ENCODE measurements at places on chromosomes 7 and 10.

DNA sequence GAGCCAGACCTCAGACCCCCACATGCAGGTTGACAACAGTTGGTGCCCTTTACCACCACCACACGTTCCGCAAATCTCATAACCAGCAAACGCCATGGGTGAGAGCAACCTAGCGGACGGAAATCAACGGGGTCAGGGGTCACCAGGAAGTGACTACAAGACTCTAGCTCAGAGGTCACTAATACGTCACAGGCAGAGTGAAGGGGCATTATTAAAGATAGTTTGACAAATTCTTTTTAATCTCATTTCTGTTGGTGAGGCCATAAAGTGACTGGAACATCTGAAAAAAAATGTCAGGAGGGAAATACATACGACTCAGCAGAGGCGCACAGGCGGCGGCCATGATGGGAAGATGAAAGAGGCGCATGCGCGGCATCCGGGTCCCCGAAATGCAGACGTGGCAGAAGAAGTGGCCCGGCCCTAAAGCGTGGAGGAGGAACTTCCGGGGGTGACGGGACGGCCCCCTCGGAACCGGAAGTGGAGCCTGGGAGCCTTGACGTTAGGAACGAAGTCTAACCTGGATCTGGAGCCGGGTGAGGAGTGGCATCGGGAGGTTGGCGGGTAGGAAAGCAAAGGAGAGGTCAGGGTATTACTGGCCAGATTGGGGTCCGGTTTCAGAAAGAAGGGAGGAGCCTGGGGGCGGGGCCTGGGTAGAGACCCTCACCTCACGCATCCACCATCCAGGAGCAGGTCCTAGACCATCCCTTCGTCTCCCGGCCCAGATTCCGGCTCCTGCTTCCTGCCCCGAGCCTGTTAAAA, at the start of gene SEC24C:
TSS of gene SEC24C (plus strand) at position 468 of the 759 bp plus-strand sequence. CDS start 2,461 bp downstream, outside the sequence.
- DNase-seq: peak; percentile 96

GRCh38 chr10:69246581-69247312, 26.6 kb downstream of the HKDC1 start:
- DNase-seq: no peak

GRCh38 chr10:103476046-103476768, 2.8 kb downstream of the CALHM3 start:
- no peak for DNase-seq

GRCh38 chr10:28910956-28911355, 233.6 kb downstream of the BAMBI start:
- DNase-seq: no peak

- DNase-seq: no peak
Observed at GRCh38 chr7:142813226-142813625, 41.6 kb upstream of the EPHB6 start.

- DNase-seq: no peak
Observed at GRCh38 chr10:85578860-85579259, 787.7 kb downstream of the GRID1 start.

DNA sequence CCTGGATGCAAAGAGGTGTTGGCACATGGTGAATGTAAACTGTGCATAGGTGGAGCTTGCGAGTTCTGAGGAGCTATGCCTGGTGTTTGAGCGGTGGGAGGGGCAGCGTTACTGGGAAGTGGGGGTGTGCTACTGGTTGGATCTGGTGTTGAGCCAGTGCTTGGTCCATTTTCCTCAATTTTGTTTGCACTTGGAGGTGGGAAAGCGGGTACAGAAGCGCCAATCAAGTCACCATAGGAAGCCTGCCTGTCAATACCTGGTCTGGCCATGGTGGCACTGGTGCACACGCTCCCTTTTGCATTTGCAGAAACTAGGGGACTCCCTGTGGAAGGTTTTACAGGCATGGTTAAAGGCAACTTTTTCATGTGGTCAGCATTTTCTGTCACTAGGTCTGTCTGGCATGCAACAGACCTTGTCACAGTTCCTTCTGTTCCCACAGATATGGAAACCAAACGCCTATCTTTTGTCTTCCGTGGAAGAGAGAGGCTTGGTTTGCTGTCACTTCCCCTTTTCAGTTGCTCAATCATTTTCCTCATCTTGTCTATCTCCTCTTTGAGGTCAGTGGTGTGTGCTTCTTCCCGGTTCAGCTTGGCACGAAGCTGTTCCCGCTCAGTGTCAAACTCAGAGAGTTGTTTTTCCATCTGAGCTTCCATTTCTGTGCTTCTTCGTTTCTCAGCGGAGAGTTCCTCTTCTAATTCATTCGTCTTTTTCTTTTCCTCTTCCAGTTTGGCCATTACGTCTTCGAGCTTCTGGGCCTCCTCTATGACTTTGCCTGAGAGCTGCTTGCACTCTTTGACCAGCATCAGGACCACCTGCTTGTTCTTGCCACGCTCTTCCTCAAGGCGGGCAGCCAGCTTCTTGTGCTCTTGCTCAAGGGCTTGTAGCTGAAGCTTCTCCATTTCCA, 81.1 kb downstream of the CTTNBP2 start:
- no peak for DNase-seq

- DNase-seq: no peak
Observed at GRCh38 chr7:139701908-139702307, 75.9 kb downstream of the HIPK2 start.

- no peak for DNase-seq
Observed at GRCh38 chr10:69344591-69345252, 66.4 kb downstream of the HK1 start.

Measured in activated CD4-positive, alpha-beta T cell treated with anti-CD3 and anti-CD28 coated beads, Interleukin-2, amount 50 U/mL, for 48 hours (primary cell).